Stimulated activated CD4-positive, alpha-beta T cell treated with anti-CD3 and anti-CD28 coated beads, TNF-alpha, amount 100 ng/mL, for 24 hours (primary cell): ENCODE measurements at places on chromosomes 5 and 9.

DNA sequence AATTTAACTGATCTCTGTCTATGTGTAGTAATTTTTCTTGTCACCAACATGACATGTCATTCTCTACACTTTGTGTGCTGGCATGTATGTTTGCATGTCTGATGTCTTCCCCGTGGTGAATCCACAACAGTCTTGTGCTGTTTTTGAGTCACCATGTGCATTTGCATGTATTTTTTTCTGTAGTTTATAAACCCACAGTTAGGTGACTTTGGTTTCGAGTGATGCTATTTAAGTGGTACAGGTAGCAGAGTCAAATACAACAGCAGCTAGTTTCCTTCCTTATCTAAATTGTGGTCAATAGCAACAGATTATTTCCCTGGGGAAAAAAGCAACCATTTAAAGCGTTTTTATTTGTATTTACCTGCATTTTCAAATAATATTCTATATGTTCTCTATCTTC lies 89.9 kb upstream of the FSD1L start:
- DNase-seq = no peak

- DNase-seq = no peak
Measured at GRCh38 chr5:109645707-109646192, 44.0 kb upstream of the MAN2A1 start.

GRCh38 chr5:37165761-37166160 lies 83.4 kb downstream of the CPLANE1 start:
- no peak for DNase-seq

DNA sequence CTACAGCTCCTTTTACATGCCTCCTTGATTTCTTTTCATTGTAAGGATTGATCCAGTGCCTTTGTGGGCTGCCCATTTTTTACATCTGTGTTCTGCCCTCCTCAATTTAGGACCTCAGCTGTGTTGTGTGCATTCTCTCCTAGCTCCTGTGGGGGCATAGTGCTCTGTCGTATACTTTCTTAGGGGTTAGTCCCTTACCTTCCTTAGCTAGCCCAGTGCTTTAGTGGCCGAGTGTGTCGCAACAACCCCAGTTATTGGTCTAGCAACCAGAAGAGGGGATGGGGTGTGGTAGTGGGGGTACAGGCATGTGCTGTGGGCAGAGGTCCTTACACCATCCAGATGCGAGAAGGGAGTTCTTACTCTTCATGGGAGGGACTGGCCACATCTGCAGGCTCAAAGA lies 12.1 kb downstream of the MTRR start:
- no peak for DNase-seq

DNA sequence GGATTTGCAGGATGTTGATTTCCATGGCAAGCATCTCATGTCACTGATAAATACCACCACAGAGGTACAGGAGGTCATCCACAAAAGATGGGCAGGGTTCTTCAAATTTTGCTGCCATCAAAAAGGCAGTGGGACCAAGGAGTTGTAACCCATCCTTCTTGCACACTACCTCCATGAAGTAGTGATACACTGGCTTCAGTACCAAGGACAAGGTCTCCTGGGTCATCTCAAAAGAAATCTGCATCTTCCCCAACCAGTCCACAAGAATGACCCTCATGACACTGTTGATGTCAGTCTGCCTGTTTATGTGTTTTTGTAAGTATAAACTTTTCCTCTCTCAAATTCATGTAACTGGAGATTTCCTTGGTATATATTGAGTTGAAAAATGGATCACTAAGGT lies 298.2 kb downstream of the CDH9 start:
- no peak for DNase-seq

- DNase-seq = no peak
Measured at GRCh38 chr9:113882636-113883164, 6.6 kb downstream of the ZNF618 start.

DNA sequence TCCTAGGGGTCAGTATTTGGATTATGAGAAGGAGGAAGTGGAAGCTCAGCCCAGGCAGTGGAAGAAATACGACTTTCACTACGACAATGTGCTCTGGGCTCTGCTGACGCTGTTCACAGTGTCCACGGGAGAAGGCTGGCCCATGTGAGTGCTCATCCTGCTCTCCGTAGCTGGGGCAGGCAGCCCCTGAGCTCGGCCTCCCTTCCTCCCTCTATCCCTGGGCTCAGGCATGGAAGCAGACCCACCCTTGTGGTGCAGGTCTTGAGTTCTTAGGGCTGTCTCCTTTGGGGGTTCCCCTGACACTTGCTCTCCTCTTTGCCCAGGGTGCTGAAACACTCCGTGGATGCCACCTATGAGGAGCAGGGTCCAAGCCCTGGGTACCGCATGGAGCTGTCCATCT lies 180.1 kb downstream of the CACNA1B start:
- DNase-seq = no peak

DNA sequence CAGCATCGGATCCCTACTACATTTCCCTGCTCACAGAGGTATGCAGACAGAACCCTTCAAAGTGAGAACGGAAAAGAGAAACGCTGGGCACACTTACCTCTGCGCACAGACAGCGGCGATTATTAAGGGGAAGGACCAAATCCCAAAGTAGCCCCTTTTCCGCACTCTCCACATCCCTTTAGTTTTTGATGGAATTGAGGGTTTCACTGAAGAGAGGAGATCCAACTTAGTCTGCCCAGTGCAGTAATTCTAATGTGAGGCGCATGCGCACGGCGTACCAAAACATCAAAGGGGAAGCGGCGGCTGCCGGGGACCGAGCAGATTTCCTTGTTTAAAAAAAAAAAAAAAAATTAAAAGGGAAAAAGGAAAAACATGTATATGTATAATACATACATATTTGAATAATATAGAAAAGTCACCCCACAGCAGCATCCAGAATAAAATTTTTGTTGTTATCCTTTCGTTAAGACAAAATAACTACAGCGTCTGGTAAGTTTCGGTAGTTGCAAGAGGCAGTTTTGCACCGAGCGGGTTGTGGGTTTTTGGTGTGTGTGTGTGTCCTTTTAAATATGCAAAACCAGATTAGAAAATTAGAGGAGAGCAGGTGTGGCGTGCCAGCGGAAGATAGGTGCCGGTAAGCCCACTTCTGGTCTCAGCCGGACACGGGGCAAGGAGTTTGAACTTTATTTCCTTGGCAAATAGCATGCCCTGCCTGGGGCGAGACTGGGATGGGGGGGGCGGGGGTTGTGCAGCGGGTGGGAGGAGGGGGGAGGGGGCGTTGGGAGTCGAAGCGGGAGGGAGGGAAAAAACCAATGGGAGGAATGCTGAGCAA lies at the start of gene GABRB2:
TSS of gene GABRB2 (minus strand) at position 256 of the 832 bp plus-strand sequence. CDS start at position 174, 82 bp downstream.
- DNase-seq = peak; percentile 27

- DNase-seq = no peak
Measured at GRCh38 chr5:14134771-14135170, 8.4 kb upstream of the TRIO start.

DNA sequence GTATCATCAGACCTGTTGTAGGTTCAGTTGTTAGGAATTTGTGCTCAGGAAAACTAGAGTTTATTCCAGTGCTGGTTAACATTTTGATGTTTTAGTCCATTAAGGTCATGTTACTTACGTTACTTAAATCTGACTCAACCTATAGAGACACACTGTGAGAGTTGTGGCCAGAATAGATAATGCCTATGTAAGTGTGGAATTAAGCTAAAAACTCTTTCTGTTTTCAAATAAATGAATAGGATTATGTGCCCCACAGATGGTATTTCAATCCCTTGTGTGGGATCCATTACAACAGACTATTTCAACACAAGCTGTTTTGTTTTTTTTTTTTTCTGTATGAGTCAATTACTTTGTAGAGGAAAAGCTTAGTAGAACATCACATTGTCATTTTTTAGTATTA lies 68.1 kb downstream of the MEGF10 start:
- no peak for DNase-seq

- no peak for DNase-seq
Measured at GRCh38 chr5:140555747-140556312, 1.4 kb downstream of the SRA1 start.

- DNase-seq = no peak
Measured at GRCh38 chr5:153636670-153637451, 146.4 kb downstream of the GRIA1 start.

GRCh38 chr5:160835376-160835775 lies 16.6 kb downstream of the ATP10B start:
- no peak for DNase-seq

DNA sequence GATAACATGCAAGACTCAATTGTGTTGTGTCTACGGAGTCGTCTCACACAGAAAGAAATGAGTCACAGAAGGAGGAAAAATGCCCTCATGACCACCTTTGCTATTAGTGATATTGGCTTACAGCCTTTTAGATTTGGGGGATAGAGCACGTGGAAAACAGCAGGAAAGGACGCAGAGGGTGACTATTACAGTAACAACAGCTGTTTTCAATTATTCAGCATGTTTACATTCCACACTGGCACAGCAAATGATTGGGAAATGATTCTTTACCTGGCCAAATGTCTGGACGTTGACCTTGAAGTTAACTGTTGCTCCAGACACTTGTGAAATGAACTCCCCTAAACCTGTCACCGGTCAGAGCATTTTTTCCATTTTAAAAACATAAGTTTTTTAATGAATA lies 46.8 kb downstream of the APTX start:
- no peak for DNase-seq

GRCh38 chr9:35335164-35335563 lies 154.7 kb upstream of the RUSC2 start:
- no peak for DNase-seq

DNA sequence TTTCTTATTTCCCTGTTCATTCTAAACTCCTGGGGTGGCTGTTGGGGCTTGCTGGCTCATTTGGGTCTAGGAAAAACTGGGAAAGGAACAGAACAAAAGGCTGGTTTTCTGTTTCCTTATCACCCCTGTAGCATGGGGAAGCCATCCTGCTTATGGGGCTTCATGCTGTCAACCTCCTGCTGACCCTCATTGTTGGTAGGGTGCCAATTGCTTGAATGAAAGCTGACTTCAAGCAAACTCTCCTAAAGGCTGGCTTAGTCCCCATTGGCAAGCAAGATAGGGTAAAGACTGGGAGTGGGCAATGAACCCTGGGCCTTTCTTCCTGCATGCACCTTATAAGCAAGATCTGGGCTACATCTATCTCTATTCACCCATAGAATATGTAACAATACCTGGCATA lies 511.6 kb downstream of the DMAC1 start:
- DNase-seq = no peak

DNA sequence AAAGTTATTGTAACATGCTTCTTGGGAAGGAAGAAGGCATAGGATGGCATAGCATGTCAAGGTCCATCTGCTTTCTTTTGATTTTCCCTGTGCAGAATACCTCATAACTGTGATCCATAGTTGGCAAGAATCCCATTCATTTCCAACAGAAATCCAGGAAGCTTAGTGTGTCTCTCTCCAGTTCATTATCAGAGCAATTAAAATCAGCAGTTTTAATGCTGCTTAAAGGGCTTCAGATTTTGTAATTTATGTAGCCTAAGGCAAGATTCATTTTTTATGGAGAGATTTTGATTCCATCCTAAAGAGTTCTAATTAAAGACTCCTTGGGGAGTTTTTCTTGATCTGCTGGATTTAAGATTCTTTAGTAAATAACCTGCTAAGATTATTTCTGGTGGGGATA lies 560.1 kb downstream of the PDE4D start:
- DNase-seq = no peak
